ENCODE measurements at places on chromosomes 12 and 14.

GRCh38 chr12:10155966-10156365, 16.0 kb downstream of the OLR1 start:
- DNase-seq = no peak

GRCh38 chr12:54429014-54429471, 10.0 kb upstream of the ITGA5 start:
- DNase-seq = no peak

- no peak for DNase-seq
Measured at GRCh38 chr14:79101388-79101787, 931.2 kb downstream of the NRXN3 start.

DNA sequence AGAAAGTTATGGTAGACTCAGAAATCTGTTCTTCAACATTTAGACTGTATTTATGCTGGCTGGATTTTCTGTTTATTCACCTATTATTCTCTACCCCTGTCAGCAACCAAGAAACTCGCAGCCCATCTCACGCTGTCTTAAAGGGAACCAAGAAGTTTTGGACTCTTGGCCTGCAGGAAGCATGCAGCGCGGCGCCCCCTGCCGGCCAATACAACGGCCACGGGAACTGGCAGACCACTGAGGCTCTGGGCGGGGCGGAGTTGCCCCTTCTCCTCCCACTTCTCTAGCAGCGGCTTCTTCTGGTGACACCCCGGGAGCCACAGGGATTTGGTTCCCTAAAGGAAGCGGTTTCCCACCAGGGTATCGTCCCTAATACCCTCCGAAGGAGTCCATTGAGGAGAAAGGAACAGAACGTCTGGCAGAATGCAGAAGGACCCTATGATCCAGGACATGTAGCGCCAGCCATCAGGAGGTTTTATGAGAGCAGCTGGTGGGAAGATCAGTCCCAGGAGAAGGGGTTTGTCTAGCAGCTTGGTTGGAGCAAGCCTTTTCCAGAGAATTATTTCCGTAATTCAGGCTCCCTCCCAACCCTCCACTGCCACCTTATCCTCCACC, 21.0 kb upstream of the RNASE2 start:
- no peak for DNase-seq

- no peak for DNase-seq
Measured at GRCh38 chr14:22623047-22623446, 21.1 kb downstream of the OR6J1 start.

GRCh38 chr12:122827258-122827657, 8.0 kb upstream of the HIP1R start:
- no peak for DNase-seq

DNA sequence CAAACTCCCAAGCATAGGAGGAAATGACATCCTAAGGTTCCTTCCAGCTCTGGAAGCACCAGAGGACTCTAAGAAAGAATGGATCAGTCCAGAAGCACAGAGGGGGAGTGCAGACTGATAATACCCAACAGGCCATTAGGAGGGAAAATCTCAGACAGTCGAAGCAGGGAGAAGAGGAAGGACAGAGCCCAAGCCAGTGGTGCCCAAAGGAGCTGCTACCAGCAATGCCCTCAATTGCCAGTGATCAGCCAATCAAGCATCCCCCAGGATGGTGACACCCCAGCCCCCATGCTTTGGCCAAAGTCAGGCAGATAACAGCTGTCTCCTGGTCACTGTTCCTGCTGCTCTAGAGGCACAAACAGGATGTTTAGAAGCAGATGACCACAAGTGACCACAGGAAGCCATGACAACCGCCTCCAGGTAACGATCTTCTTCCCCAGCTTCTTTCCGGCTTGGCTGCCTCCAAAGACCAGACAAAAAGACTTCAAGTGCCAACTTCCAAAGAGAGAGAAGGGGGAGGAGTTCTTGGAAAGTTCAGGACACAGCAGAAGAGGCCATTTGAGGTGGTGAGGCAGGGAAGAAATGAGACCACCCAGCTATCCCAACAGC, 16.2 kb downstream of the PXN start:
- no peak for DNase-seq

GRCh38 chr12:22409377-22410164, 75.1 kb upstream of the ST8SIA1 start:
- no peak for DNase-seq

DNA sequence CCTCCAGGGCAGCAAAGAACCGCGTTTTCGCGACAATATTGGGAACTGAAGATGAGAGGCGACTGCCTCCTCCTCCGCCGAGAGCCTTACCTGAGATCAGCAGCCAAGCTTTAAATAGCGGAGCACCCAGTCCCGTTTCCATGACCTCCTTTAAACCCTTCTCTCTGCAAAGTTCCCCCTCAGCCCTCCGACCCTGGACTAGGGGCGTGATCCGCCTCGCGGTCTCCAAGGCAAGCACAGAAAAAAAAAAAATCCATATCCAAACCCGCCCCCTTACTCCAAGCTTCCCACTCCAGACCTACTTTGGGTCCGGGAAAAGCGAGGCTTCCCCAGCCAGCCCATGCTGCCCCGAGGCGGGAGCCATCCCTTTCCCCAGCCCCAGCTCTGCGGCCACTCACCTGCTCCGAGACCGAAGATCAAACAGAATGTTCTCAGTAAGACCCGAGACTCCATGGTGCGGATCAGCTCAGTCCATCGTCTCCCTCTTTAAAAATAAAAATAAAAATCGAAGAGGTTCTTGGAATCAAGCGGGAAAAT, 630 bp downstream of the NELL2 start:
- no peak for DNase-seq

DNA sequence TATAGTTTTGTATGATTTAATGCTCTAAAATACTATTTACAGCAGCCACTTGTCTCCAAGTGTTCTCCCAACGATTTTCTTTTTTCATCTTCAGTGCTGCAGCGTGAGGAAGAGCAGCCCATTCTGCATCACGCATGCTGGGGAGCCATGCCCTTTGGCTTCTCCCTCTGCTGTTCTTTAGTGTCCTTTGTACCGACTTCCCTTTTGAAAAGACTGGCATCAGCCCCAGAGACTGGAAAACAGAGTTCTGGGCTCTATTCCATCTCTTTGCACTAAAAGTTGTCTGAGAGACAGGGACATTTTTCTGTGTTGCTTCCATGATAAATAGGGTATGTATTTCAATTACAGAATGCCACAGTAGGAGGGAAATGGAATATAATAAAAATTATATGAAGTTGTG, 105.1 kb downstream of the RERG start:
- no peak for DNase-seq

DNA sequence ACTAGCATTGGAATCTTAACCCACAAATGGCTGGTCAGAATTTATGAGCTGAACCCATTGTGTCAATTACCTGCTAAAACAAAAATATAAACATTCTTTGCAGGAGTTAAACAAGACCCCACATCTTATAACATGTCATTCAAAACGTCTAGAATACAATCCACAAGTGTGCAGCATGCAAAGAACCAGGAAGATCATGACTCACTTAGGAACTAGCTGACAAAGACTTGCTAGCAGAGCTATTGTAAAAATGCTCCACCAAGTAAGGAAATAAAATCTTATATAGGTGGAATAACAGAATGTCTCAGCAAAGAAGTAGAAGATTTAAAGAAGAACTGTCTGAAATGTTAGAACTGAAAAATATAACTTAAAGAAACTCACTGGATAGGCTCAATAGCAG, 26.5 kb upstream of the POC1B start:
- no peak for DNase-seq

DNA sequence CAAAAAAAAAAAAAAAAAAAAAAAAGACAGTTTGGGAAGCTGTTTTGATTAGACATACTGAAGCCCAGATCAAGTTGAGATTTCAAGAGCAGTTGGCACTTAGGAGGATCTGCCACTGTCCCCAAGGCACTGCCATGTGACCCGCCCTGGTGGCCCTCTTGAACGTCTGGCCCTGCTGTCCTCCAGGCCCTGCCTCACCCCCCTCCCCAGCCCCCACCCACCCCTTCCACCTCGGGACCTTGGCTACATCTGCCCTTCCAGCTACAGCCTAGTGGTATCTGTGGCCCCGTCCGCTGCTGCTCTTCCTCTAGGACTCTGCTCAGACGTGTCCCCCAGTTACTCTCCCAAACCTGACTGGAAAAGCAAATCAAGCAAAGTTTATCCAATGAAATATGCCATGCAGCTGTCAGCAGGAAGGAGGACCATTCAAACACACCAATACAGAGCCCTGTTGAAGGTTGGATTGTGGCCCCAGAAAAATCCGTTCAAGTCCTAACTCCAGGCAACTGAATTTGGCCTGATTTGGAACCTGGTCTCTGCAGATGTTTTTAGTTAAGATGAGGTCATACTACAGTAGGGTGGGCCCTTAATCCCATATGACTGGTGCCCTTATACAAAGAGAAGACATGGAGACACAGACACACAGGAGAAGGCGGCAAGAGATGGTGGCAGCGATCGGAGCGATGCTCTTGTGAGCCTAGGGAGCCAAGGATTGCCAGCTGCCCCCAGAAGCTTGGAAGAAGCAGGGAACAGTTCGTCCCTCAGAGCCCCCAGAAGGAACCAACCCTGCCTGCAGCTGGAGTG, 17.7 kb downstream of the SLC25A29 start:
- no peak for DNase-seq

- DNase-seq = no peak
Measured at GRCh38 chr14:21506557-21506956, 4.6 kb downstream of the METTL3 start.

- no peak for DNase-seq
Measured at GRCh38 chr12:109393437-109394345, 46.0 kb downstream of the MYO1H start.

DNA sequence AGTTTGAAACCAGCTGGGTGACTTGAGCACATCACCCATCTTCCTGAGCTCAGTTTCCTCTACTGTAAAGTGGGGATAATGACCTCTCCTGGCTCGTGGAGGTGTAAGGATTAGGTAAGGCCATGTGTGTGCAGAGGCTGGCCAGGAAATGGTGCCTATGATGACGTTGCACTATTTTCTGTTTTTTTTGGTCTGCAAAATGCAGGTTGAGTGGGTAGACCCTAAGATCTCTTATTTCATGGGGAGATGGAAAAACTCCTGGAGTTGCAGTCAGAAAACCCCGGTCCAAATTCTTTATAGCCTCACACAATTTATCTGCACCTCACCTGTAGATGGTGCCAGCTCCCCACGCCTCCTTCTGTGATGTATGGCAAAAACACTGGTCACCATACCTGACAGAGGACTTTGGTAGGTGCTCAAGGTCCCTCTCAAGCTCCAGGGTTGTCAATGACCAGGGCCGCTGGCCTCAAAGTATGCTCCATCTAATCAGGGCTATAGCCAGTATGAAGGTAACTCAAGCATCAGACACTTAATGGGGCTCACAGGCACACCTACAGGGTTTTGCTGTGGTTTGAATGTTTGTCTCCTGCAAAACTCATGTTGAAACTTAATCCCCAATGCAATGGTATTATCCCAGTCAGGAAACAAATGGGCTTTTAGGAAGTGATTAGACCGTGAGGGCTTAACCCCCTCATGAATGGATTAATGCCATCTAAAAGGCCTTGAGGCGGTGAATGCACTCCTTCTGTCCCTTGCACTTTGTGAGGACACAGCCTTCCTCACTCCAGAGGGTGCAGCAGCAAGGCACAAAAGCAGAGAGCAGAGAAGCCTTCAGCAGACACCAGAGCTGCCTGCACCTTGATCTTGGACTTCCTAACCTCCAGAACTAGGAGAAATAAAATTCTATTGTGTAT, 17.6 kb downstream of the C14orf132 start:
- DNase-seq = no peak

DNA sequence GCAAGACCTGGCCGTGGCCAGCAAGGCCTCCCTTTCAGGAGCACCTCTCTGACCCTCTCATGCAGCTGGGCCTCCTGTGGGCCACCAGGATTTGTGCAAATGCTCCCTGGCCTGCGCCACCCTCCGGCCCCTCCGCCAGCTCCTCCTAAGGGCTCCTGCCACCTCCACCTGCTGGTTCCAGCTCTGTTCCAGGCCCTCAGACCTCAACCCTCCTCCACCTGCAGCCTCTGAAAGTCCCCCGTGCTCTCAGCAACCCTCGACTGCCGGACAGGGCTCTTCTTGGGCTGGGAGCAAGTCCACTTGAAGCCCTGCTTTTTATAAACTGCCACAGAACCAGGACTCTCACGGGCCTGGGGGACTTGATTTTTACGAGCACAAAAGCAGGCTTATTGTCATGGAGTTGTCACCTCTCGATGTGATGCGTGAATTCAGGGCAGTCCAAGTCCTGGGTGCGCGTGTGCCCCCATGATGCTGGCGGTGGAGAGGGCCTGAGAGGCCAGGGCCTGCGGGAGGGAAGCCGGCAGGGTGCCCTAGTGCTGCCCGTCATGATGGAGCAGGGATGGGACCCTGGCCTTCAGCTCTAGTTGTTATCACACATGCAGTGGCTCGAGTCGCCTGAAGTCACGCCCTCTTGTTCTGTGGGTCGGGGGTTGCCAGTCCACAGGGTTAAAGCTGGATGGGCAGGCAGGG, 9.1 kb downstream of the TEDC1 start:
- no peak for DNase-seq

GRCh38 chr14:78182722-78183121, 12.5 kb downstream of the NRXN3 start:
- no peak for DNase-seq

DNA sequence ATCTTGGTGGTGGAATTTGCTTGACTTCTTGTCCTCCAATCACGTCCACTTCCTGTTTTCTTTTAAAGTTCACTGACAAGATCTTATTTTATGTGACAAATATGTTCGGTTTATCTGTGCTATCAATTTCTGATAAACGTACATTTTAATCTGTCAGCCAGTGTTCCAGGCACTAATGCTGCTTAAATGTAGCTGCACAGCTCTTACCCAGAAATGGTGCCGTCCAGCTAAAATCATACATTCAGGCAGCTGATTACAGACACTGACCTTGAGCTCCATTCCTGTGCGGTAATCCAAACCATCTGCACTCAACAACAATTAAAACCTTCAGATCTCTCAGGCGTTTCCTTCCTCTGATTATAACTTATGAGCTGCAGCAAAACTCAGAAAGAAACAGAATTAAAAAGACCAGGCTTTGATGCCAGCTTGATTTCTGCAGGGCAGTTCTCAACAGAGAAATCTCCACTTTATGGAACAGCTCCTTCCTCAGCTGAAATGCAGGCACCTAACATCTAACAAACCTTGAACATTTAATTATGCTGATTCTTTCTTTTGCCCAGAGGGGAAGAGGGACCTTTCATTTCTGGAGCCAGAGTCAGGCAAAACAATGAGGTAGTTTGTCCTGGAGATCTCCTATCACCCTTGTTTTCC, 26.4 kb upstream of the RASSF3 start:
- DNase-seq = no peak

DNA sequence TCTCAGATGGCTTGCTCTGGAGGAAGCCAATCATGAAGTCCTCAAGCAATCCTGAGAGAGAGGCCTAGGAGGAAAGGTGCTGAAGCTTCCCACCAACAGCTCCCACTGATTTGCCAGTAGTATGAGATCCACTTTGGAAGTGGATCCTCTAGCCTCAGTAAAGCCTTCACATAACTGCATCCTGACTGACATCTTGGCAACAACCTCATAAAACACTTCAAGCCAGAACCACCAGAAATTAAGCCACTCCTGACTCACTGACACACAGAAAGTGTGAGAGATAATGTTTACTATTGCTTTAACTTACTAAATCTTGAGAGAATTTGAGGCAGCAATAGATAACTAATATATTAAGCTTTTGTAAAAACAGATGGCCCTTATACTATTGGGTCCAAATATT, 11.7 kb upstream of the TMX1 start:
- DNase-seq = no peak

- DNase-seq = no peak
Measured at GRCh38 chr14:63759456-63759855, 31.6 kb upstream of the SGPP1 start.

GRCh38 chr14:99159341-99160340, 112.4 kb downstream of the BCL11B start:
- DNase-seq = no peak
